Progenitor cell of endocrine pancreas (in vitro differentiated cells): ENCODE measurements at places on chromosomes 16 and 17. TPM values are rescaled to one million over a fixed set of nuclear protein-coding genes. Genes with fewer than 3 reads are reported as not detected.

- H3K36me3 ChIP-seq: no peaks in the 10 kb centered on the region
- DNase-seq: no peak
- H3K27ac ChIP-seq: no peak overlapping the region
- peaks cover 11% of the 10 kb centered on the region for H3K4me1 ChIP-seq
These were observed 1.7 kb downstream of the EPOP start for GRCh38 chr17:38672788-38673706.

- no peak for DNase-seq
- no peaks in the 10 kb centered on the region for H3K36me3 ChIP-seq
- H3K27me3 ChIP-seq: peaks cover 1% of the 10 kb centered on the region
- H3K4me1 ChIP-seq: no peaks in the 10 kb centered on the region
These were observed 22.3 kb downstream of the UNC45B start for GRCh38 chr17:35169835-35170363.

DNA sequence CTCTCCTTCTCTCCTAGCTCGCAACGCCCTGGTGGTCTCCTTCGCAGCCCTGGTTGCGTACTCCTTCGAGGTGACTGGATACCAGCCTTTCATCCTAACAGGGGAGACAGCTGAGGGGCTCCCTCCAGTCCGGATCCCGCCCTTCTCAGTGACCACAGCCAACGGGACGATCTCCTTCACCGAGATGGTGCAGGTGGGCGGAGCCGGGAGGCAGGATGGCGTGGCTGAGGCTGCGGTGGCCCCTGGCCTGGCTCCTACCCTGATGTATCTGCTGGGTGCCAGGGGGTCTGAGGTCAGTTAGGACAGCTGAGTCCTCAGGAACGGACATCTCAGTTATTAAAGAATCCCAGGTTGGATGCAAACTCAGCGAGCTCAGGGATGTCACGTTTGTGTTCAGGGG, 16.7 kb downstream of the SLC26A11 start:
- DNase-seq: no peak
- H3K4me3 ChIP-seq: no peak overlapping the region
- H3K36me3 ChIP-seq: peaks cover 32% of the 10 kb centered on the region
- H3K27ac ChIP-seq: no peak overlapping the region

DNA sequence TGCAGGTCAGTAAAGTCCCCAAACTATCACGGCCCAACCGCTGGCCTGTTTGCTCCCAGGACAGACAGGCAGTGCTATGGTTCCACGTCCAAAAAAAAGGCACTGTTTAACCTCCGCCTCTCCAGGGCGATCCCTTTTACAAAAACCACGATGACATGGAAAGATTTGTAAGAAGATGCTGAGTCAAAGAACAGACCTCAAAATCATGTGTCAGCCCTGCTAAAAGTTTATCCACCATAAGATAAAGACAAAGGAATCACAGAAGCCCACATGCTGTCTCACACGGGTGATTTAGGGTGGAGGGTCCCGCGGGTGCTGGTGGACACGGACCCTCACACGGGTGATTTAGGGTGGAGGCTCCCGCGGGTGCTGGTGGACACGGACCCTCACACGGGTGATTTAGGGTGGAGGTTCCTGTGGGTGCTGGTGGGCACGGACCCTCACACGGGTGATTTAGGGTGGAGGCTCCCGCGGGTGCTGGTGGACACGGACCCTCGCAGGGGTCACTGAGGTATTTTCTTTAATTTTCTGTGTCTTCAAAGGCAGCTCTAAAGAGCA, 117.2 kb upstream of the METRNL start:
- no peak overlapping the region for H3K27ac ChIP-seq
- no peak overlapping the region for H3K4me3 ChIP-seq
- peaks cover 5% of the 10 kb centered on the region for H3K4me1 ChIP-seq
- no peak for DNase-seq
- peaks cover 6% of the 10 kb centered on the region for H3K36me3 ChIP-seq
- no peaks in the 10 kb centered on the region for H3K27me3 ChIP-seq

DNA sequence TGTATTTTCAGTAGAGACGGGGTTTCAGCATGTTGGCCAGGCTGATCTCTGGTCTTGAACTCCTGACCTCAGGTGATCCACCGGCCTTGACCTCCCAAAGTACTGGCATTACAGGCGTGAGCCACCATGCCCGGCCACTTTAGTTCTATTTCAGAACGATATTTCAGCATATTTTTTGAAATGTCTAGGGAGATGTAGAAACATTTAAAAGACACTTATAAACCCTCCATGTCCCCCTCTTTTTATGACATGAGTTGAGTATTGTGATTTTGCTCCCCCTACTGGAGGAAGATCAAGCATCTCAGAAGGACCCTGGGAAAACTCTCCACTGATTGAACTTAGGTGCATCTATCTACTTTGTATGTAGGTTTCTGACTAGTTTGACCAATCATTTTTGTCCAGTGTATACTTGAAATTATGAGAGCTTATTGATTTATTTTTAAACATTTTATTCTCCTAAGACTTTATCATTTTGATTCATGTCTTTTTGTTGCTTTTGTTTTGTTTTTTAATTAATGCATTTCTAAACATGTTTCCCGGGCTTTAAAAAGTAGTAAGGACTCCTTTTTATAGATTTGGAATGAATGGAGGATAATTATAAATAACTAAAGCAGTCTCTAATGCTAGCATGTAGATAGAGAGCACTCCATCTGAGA, 105.1 kb downstream of the CHD9 start:
- no peaks in the 10 kb centered on the region for H3K27me3 ChIP-seq
- H3K4me3 ChIP-seq: no peak overlapping the region
- DNase-seq: no peak
- H3K36me3 ChIP-seq: peaks cover 7% of the 10 kb centered on the region
- no peaks in the 10 kb centered on the region for H3K4me1 ChIP-seq
- H3K27ac ChIP-seq: no peak overlapping the region

- H3K27ac ChIP-seq: no peak overlapping the region
- H3K4me1 ChIP-seq: peaks cover 15% of the 10 kb centered on the region
- DNase-seq: no peak
- no peak overlapping the region for H3K4me3 ChIP-seq
These were observed 32.6 kb upstream of the RGS9 start for GRCh38 chr17:65104541-65104940.

GRCh38 chr17:61875285-61875684, 12.0 kb upstream of the BRIP1 start:
- no peak overlapping the region for H3K4me3 ChIP-seq
- H3K27me3 ChIP-seq: no peaks in the 10 kb centered on the region
- peaks cover 8% of the 10 kb centered on the region for H3K36me3 ChIP-seq
- no peak overlapping the region for H3K27ac ChIP-seq
- no peaks in the 10 kb centered on the region for H3K4me1 ChIP-seq

- peak overlapping the region; percentile 6 for H3K4me3 ChIP-seq
- no peaks in the 10 kb centered on the region for H3K36me3 ChIP-seq
- DNase-seq: no peak
These were observed 52.1 kb downstream of the CUEDC1 start for GRCh38 chr17:57902800-57903759.

- H3K27ac ChIP-seq: no peak overlapping the region
- no peak for DNase-seq
- H3K36me3 ChIP-seq: peaks cover 3% of the 10 kb centered on the region
These were observed 28.9 kb downstream of the FAM20A start for GRCh38 chr17:68572138-68572842.

DNA sequence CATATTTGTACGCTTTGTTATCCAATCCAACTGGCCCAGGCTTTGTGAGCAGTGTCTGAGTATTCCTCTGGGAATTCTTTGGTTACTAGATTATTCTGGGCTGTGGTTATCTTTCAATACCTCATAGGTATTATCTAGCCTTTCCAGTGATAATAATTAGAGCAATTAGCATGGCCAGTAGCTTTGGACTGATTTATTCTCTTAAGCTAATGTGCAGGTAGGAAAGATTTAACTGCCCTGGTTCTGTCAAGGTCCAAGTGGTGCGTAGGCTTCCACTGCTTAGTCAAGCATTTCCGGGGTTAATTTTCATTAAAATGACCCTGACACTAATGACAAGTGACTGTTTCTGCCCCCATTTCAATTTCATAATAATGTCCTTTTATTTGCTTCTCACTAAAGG, 54.2 kb upstream of the PMFBP1 start:
- H3K36me3 ChIP-seq: no peaks in the 10 kb centered on the region
- H3K4me1 ChIP-seq: peaks cover 14% of the 10 kb centered on the region
- no peak overlapping the region for H3K27ac ChIP-seq
- no peak overlapping the region for H3K4me3 ChIP-seq

DNA sequence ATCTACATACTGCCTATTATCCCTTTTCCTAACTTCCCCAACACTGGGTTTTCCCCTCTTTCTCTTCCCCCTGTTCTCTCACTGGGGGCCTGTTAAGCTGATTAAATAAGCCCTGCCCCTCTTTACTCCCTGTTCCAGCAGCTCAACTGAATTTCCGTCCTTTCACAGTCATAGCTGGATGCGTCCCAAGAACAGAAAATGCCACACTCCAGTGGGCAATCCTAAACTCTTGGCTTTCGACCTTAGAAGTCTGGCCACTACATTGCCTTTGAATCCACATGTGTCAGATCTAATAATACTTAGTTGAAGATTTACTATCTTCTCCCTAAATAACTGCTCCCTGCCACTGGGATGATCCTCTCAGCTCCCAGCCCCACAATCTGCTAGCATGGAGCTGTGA, 34.5 kb downstream of the KCNJ16 start:
- no peak overlapping the region for H3K4me3 ChIP-seq
- H3K27me3 ChIP-seq: no peaks in the 10 kb centered on the region
- H3K4me1 ChIP-seq: peaks cover 2% of the 10 kb centered on the region
- H3K27ac ChIP-seq: no peak overlapping the region

DNA sequence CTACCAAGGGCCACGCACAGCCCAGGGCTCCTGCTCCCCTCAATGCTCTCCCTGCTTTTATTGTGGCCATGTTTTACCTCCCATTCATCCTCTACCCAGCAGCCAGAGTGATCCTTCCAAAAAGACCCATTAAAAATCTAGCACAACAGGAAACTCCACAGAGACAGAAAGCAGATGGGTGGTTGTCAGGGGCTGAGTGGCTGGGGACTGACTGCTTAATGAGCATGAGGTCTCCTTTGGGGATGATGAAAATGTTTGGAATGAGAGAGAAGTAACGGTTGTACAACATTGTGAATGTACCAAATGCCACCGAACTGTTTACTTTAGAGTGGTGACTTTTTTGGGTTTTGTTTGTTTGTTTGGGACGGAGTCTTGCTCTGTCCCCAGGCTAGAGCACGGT, 107.4 kb downstream of the GAS7 start:
- no peak overlapping the region for H3K4me3 ChIP-seq
- no peaks in the 10 kb centered on the region for H3K36me3 ChIP-seq
- H3K4me1 ChIP-seq: peaks cover 8% of the 10 kb centered on the region
- peaks cover 9% of the 10 kb centered on the region for H3K27me3 ChIP-seq

- H3K4me3 ChIP-seq: no peak overlapping the region
- H3K27me3 ChIP-seq: peaks cover 3% of the 10 kb centered on the region
- no peak overlapping the region for H3K27ac ChIP-seq
- H3K36me3 ChIP-seq: no peaks in the 10 kb centered on the region
- no peak for DNase-seq
These were observed 2.8 kb upstream of the IL21R start for GRCh38 chr16:27398894-27399853.

DNA sequence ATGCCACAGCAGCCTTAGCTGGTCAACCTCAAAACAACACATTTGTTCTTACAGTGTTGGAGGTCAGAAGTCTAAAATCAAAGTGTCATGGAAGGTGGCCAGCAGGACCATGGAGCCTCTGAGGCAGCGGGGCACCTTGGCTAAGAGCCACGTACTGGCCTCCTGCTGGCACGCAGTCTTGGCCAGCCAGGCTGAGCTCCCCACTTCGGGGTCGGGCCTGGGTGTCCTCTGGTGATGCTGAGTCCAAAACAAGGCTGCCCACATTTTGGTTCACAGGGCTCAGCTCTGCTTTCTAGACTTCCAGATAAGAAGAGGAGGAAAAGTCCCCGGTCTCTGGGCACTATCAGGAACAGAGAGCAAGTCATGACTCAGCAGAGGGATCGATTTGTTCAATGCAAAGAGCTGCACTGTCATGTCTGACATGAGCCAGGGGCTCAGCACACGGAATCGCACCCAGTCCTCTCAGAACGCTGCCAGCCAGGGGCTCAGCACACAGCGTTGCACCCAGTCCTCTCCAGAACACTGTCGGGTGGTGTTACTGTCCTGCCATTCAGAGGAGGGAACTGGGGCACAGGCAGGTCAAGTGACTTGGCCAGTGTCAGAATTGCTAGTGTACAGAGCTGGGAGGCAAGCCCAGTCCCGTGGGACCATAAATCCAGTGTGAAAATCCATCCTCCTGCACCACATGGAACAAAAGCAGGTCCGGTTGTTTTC, 2.5 kb downstream of the LGALS9 start:
- no peaks in the 10 kb centered on the region for H3K27me3 ChIP-seq
- DNase-seq: no peak
- no peak overlapping the region for H3K4me3 ChIP-seq
- H3K4me1 ChIP-seq: peaks cover 6% of the 10 kb centered on the region
- H3K27ac ChIP-seq: no peak overlapping the region
- no peaks in the 10 kb centered on the region for H3K36me3 ChIP-seq

GRCh38 chr16:1787056-1787321, 4.2 kb downstream of the NUBP2 start:
- peaks cover 4% of the 10 kb centered on the region for H3K36me3 ChIP-seq
- H3K4me3 ChIP-seq: no peak overlapping the region
- no peaks in the 10 kb centered on the region for H3K27me3 ChIP-seq
- no peak for DNase-seq
- H3K27ac ChIP-seq: no peak overlapping the region

GRCh38 chr16:85554889-85555718, 58.0 kb upstream of the GSE1 start:
- DNase-seq: peak; percentile 42
- peak overlapping the region; percentile 97 for H3K4me3 ChIP-seq
- no peaks in the 10 kb centered on the region for H3K36me3 ChIP-seq
- no peaks in the 10 kb centered on the region for H3K27me3 ChIP-seq

DNA sequence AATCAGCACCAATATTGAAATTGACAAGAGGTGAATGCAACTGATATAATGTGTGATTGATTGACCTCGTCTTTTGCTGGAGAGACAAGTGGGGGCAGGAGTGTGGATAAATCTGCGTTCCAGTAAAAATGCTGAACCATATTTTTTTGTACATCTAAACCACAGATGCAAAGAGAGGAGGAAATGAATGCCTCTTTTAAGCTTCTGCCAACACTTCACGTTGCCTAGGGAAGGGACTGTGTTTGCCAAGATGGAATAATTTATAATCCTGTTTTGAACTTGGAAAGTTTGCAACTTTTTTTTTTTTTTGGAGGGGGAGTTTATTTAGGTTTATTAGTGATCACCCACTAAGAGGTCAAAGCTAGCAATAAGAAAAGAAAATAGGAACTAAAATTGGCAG, 288.2 kb upstream of the EEF2KMT start:
- H3K4me3 ChIP-seq: no peak overlapping the region
- no peak overlapping the region for H3K27ac ChIP-seq
- DNase-seq: no peak

GRCh38 chr17:16199093-16199492, 16.2 kb downstream of the NCOR1 start:
- no peaks in the 10 kb centered on the region for H3K27me3 ChIP-seq
- H3K4me1 ChIP-seq: peaks cover 21% of the 10 kb centered on the region
- no peak for DNase-seq
- H3K4me3 ChIP-seq: no peak overlapping the region
- H3K36me3 ChIP-seq: peaks cover 15% of the 10 kb centered on the region

Gene DYNLL2
- 50.9 and 51.6 TPM in 2 replicates for total RNA-seq

Gene DOC2B
- total RNA-seq: 1.2 and 1.3 TPM in 2 replicates

Gene RCVRN
- total RNA-seq: not detected in 2 replicates

Gene MYH11
- 0.31 TPM in 1 of 2 replicates, not detected in the other for total RNA-seq

Gene TGFB1I1
- total RNA-seq: 4.5 and 5.0 TPM in 2 replicates

Gene QPRT
- 106 and 115 TPM in 2 replicates for total RNA-seq

Gene SOX8
- 6.7 and 7.1 TPM in 2 replicates for total RNA-seq

Gene BAIAP3
- 17.5 and 18.2 TPM in 2 replicates for total RNA-seq

Gene ABCC1
- 47.2 and 49.0 TPM in 2 replicates for total RNA-seq

Gene CACNA1G
- total RNA-seq: 0.19 and 0.36 TPM in 2 replicates
